ENCODE measurements at places on chromosomes 11 and 22. TPM values are rescaled to one million over a fixed set of nuclear protein-coding genes. Genes with fewer than 3 reads are reported as not detected.

DNA sequence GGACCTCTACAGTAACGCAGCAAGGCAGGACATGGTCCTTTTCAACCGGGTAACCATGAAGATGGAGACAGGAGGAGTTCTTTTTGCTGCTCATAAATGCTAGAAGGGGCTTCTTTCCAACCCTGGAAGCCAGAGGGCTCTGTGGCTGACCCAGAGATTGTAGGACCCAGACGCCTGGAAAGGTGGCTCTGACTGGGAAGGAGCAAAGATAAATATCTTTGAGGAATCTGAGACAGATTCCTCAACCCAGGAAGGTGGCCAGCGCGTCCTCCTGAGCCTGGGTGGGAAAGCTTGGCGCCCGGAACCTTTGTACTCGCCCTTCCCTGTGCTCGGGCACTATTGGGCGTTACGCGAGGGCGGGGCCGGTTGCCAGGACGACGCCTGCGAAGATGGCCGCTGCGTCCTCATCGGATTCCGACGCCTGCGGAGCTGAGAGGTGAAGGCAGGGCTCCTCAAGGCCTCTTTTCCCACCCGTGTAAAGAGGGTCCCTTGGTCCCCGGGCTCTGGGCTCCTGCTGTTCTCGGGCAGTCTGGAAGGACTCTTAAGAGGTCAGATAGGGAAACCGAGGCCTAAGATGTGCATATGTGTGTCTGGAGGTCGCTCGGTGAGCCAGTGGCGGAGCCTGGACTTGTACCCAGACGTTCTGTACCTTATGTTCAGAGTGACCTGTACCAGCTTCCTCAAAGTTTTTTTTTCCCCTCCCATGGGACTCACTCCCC lies at the start of gene BBS1:
TSS of gene BBS1 (plus strand) at position 365 of the 719 bp plus-strand sequence. CDS start at position 390, 25 bp downstream.
- peak; percentile 96 for DNase-seq

Gene KIF18A
- 1.0 TPM for total RNA-seq

DNA sequence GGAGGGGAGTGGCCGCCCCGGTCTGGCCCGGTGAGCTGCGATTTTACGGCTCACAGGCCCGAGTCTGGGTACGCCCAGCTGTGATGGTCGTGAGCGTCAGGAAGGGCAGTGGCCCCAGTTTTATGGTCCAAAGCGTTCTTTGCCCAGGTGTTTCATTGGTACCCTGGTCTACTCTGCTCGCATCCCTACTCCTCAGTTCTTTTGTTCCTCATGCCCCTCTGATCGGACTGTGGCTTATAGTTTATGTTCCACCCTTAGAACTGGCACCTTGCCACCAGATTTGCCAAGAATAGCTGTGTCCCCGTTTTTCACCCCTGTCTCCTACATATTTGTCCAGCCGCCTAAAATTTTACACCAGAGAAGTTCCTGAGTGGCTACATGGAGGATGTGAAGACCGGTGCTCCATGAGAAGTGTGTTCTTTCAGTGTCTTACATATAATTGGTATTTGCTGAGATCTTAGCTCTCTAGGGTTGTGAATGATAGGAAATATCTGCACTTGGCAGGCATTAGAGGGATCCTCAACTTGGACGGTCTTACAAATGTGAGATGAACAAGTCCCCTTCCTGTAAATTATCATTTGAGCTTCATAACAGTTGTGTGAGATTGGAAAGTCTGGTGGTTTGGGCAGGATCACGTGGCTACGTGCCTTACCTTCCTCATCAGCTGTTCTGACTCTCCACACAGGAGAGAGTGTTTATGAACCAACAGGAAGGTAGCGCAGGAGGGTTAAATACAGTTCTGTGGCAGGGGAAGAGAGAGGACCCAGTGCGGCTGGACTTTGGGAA lies 1.1 kb downstream of the PANX1 start:
- DNase-seq: no peak

DNA sequence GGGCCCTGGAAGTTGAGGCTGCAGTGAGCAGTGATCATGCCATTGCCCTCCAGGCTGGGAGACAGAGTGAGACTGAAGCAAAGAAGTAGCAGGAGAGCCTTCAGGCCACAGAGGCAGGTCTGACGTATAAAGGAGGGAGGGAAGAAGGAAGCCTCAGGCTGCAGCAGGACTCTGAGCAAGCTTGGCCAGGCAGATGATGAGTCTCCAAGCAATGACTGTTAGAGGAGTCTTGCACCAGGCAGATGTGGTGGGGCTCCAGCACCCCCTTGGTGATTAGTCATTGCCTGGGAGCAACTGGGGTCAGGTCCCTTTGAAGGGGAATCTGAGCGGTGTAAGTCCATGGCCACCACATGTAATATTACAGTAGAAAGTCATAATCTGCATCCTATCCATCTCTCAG lies 36.6 kb upstream of the NFAM1 start:
- peak; percentile 36 for DNase-seq

Gene PNPLA3
- total RNA-seq: not detected

Gene ANKK1
- total RNA-seq: 0.16 TPM

- DNase-seq: no peak
Measured at GRCh38 chr22:33240888-33241475, 182.8 kb upstream of the SYN3 start.

- no peak for DNase-seq
Measured at GRCh38 chr11:12453243-12453642, 75.9 kb downstream of the PARVA start.

- no peak for DNase-seq
Measured at GRCh38 chr11:133386262-133386661, 146.0 kb downstream of the OPCML start.

Gene SLC15A3
- 47.8 TPM for total RNA-seq

DNA sequence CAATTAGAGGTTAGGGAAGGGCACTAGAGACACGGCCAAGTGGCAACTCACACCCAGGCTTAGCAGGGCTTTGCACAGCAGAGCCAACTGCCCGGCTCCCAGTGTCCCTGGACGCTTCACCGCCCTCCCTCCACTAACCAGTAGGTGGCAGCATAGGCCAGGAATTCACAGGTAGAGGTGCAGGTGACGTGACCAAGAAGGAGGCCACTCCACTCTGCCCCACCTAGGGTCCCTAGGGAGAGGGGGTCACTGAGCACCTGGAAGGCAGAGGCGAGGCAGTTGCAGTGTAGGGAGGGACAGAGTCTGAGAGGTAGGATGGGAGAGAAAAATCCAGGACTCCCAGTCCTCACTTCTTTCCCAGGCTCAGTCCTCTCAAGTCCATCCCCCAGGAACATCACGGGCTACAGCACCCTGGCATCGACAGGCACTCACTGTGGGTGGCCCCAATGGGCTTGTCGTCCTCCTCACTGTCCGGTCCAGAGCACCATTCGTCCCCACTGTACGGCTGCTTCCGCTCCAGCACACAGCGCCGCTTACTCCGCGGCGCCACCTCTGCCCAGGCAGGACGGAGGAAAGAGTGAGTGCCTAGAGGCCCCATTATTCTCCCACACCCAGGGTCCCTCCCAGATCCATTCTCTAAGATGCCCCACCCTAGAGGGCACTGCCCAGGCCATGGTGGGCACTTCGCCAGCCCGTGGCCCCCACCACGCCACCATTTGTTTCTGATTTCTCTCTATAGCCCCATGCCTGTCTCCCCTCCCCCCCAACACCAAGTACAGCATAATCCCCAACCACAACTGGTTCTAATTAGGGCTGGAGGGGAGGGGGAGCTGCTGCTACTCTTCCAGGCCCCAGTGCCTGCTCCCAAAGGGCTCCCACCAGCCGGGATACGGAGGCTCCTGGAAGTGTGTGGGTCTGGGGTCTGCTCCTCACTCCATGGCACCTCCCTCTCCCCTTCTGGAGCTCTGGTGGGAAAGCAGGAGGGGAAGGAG lies 18.4 kb downstream of the BCL9L start:
- DNase-seq: peak; percentile 85

Gene KREMEN1
- 13.4 TPM for total RNA-seq

- no peak for DNase-seq
Measured at GRCh38 chr11:103358251-103358650, 249.0 kb downstream of the DYNC2H1 start.

Gene MPZL2
- 63.2 TPM for total RNA-seq

Gene PTPN5
- total RNA-seq: 1.5 TPM

Gene NXPE1
- not detected for total RNA-seq

Gene SHANK2
- total RNA-seq: 0.16 TPM

GRCh38 chr22:26172389-26172990 lies 3.2 kb downstream of the SEZ6L start:
- no peak for DNase-seq

DNA sequence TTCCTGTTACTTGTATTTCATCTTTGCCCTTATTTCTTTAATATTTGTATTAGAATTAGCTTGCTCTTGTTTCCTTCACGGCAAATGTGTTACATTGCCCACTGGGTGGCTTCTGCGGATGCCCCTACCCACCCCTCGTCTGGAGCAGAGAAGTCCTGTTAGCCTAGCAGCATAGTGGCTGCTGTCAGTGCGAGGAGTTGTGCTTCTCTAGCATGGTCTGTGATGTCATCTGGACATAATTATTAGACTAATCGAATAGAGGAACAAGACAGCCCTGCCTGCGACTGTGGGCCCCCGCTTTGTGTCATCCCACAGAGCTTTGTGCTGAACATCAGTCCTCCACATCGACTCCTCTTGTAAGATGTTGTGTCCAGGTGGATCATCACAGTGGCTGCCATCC lies 74.5 kb downstream of the PPP6R3 start:
- no peak for DNase-seq

DNA sequence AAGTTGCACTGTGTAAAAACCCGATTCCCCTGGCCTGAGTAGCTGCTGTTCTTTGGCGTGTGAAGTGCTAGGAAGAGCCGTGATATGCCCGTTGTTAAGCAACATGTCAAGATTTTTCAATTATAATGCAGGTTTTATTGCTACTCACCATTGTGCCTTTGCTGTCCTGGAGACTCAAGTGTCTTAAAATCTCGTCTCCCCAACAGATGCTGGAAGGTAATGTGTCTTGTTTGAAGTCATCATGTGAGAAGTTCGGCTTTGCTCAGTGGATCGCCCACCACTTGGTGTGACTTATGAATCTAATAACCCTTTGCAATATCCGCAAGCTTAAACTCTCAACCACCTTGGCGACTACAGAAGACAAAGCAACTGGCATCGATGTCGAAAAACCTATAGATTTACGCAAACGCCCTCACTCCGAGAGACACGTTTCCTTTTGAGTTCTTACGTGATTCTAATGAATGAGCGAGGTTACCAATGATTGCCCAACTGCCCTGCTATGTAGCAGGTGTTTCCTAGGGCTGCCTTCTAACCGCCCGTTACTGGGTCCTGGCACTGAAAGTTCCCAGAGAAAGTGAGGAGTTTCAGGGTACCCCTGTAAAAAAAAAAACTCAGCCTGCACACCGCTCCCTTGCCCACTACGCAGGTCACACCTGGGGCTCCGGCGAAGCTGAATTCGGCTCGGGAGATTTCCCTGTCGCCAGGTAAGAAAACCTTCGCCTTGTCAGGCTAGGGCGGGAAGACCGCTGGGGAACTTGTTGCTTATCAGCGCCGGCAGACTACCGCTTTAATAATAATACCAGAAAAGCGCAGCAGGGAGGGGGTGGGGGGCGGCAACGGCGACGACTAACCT lies 21.2 kb upstream of the BDNF start:
- no peak for DNase-seq

GRCh38 chr22:48893288-48894063 lies 934.2 kb downstream of the BRD1 start:
- no peak for DNase-seq

Gene RAB39A
- 2.0 TPM for total RNA-seq

Gene DBX1
- not detected for total RNA-seq

Gene OR10D3
- not detected for total RNA-seq

DNA sequence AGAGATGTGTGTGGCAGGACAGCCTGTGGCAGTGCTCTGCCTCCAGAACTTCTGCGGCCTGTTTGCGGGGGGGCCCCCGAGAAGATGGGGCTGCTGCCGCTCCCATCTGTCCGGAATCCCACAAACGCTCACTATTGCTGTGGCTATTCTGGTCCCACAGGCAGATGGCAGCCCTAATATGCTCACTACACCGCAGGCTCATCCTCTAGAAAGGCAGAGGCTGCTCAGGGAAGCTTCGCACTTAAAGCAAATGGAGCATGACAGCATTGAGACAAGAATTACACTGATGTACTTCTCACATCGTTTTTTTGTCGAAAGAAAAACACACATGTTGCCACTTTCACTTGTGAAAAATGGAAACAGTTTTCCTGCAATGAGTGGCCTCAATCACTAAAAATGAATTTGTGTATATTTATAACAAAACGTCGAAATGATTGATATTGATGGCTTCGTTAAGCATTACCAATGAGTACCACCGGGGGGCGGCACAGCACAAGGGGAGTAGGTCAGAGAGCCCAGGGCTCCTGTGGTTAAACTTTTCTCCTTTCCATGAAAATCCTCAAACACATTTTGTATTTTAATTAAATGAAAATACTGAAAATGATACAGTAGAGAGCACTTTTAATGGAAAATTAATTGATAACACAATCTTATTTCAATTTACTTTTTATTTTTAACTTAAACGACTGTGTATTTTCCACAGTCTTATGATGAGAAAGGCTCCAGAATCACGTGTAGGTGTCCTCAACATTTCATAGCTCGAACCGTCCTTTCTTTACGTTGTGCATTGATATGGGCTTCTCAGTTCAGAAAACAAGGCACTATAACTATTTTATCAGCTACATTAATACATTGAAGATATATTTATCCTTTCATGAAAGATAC lies 69.1 kb downstream of the CTTN start:
- DNase-seq: peak; percentile 86

DNA sequence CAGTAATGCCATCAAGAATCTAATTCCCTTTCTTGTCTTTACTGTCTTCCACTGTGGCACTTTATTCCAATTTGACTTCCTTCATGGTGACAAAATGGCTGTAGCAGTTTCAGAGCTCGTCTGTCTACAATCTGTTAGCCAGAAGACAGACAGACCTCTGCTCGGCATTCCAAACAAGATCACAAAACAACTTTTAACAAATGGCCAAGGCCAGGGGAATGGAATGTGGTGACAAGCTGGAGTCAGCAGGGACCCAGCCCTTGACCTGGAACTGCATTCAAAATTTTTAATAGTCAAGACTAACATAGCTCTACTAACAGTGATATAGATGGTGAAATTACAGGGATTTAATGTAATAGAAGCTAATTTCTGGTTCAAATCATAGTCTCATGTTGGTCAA lies 637.2 kb downstream of the ETS1 start:
- DNase-seq: no peak

Gene HEPN1
- 0.51 TPM for total RNA-seq

DNA sequence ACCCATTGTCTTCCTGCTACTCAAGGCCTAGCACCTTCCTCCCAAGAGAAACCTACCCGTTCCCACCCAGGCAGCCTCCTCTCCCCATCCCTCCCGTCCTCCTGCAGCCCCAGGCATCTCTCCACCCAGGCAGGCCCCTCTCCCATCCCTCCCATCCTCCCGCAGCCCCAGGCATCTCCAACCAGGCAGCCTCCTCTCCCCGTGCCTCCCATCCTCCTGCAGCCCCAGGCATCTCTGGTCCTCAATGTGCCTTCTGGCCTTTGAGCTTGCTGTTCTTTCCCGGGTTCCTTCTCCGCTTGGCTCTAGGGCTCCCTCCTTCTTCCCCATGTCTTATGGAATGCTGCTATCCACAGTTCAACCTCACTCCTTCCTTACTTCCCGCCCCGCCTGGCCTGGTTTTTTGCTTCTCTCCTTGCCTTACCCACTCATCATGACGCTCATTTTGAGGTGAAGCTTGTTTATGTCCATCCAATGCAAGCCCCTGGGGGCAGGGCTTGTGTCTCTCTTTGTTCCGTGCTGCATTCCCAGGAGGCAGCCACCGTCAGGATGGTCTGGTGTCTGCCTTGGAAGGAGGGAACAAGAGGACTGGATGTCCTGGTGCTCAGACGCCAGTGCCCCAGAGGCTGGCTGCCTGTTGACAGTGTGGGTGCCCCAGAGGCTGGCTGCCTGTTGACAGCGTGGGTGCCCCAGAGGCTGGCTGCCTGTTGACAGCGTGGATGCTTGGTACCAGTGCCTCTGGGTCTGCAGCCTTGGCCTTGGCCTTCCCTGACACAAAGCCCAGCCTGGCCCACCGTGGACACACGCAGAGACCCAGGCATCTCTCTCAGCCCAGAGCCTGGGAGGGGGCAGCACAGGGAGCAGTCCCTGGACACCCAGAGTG lies 815.7 kb downstream of the BRD1 start:
- peak; percentile 60 for DNase-seq
